ENCODE measurements at places on chromosomes 2 and 18.

GRCh38 chr2:181123798-181124231 is 143.4 kb downstream of the UBE2E3 start:
- peak; percentile 50 for DNase-seq

DNA sequence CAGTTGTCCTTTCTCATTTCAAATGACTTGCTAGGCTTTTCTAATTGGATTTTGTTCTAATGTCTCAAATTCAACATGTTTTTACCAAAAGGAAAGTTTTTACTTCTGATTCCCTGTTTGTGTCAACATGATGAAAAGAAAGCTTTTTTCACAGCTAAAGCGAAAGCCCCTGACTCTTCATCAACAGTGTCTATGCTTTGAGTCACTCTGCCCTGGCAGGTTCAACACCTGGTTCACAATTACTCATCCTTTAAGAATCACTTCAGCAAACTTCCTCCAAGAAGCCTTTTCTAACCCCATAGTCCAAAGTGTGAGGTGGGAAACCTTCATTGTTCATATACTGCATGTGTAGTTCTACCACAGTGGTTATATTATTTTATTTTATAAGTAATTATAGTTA is 7.6 kb upstream of the DSG2 start:
- no peak for DNase-seq

DNA sequence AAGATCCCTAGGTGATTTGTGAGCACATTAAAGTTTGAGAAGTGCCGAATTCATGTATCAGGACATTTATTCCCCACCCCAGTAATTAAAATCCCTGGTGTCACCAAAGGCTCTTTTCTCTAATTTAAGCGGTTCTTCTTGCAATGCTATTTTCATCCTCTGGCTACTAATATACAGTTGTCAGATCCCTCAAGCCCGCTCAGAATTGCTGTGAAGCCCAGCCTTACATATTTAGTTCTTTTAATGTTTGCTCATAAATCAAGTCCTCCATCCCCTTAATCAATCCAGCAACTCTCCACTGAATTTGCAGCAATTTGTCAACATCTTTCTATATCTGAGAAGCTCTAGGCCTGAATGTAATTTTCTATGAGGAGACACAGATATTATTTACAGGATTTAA is 437.9 kb downstream of the PIK3C3 start:
- DNase-seq: no peak

GRCh38 chr2:33129263-33130053 is 182.7 kb downstream of the LTBP1 start:
- DNase-seq: no peak

DNA sequence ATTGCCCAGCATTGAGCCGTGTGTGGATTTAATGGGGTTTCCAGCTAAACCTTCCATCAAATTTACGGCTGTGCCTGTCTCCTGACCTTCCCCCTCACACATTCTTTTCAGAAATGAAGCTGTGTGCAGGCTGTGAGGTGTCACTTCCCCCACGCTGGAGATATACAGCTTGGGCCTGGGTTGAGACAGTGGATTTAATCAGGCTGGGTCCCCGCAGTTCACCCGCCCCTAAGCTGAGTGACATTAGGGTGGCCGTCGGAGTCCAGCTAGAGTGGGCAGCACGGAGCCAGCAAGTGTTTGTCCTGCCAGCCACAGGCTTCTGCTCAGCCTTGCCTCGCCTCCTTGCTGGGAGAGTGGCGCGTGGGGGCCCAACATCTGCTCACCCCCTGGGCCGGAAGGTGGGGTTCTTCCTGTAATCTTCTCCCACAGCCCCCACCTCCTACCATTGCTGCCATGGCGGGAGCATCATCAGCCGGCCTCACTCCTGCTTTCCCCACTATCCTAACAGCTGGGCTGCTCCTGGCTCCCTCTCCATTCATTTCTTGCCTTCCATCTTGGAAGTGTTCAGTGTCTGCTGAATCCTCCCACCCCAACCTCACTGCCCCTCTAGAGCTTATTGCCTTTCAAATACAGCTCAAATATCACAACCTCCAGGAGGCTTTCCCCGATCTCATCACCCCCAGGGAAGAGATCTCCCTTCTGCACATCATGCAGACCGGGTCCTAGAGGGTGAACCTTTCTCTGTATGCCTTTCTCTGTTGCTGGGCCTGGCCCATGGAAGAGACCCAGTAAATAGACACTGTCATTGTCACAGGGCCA is 149.0 kb downstream of the GLI2 start:
- DNase-seq: no peak

DNA sequence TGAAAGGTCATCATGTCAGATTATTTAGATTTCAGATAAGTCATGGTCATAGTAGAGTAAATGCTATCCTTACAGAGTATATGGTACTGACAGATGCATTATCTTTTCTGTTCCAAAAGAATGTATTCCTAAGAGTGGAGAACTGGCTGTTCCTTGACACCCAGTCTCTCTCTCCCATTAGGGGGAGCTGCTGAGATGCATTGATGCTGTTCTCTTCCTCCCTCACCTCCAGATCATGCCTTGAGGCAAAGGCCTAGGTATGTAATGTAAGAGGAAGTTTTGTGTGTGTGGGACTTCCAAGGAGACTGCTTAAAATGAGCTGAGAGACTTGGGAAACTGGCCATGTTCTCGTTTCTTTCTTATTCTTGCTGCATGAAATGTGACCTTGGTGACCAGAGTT is 979.5 kb upstream of the CELF4 start:
- DNase-seq: no peak

DNA sequence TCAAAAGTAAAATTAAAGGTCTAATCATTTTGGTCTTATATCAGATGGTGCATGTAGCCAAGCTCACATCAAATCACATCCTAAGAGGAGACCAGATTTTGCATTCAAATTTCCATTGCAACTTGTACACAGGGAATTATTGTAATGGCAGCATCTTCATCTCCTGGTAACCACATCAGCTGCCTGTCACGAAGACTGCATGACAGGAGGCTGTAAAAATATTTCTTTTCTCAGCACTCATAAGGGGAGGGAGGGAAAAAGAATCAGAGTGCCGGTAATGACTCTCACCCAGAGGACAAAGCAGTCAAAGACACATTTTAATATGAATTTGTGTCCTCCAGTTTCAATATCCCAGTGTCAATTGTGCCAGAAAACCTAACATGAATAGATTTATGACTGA is 216.7 kb downstream of the TMEM163 start:
- DNase-seq: no peak

DNA sequence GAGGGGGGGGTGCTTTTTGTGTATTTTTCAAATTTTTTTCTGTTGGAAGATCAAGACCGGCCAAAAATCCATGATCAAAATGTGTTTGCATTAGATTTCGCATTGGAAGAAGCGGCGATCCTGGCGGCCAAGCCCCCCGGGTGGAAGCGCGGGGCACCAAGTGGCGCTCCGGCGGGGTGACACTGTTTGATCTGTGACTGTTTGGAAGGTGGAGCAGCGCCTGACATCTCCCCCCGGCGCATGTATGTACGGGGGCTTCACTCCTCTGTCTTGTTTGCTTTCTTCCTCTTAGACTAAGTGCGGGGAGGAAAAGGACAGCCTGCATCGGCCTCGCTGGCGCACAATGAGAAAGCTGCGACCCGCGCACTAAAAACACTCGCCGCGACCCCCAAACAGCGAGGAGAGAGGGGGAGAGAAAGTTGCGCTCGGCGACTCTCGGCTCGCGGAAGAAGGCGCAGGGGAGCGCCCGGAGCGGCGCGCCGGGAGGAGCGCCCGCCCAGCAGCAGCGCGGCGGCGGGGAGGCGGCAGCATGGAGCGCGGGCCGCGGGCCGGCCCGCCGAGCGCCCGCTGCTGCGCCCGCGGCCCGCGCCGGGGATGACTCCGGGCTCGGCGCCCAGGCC is 515 bp downstream of the TSHZ1 start:
- no peak for DNase-seq

DNA sequence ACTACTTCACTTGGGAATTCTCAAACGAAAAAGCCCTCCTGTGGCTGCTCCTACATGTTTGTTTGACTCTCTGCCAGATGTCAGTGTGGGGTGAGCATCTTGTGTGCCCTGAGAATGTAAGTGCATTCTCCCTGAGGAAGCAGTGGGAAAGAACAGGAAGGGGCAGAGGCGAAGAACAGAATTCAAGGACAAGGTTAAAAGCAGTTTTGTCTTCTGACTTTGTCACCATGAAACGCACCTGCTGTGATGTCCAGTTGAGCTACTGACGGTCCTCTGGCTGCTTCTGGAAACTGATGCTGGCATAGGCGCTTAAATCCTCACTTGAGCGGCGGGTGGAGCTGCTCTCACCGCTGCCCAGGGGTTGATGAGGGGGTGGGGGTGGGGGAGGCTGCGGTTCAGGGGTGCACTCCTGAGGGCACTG is 4.9 kb downstream of the IRS1 start:
- no peak for DNase-seq

DNA sequence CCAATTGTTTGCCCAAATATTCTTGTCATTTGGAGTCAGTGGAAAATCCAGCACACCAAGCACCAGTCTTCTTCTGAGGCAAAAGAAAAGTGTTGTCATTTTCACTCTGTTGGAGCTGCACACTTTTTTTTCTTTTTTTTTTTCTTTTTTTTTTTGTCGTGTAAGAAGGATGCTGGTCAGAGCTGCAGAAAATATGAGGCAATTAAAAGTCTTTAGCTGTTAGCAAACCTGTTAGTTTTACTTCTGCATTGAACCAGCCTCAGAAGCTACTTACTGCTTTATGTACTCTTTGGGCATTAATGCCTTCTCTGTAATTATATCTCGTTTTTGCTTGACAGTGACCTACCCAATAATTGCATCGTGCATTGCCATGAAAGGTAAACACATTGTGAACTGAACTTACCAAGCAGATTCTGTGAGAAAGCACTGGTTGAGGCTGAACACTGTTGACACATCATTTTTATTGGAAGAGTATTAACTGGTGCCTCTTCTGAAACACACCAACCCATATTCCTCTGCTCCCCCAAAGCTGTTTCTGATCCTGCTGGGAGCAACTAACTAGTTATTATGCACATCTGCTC is 165.4 kb downstream of the CAPN13 start:
- no peak for DNase-seq

DNA sequence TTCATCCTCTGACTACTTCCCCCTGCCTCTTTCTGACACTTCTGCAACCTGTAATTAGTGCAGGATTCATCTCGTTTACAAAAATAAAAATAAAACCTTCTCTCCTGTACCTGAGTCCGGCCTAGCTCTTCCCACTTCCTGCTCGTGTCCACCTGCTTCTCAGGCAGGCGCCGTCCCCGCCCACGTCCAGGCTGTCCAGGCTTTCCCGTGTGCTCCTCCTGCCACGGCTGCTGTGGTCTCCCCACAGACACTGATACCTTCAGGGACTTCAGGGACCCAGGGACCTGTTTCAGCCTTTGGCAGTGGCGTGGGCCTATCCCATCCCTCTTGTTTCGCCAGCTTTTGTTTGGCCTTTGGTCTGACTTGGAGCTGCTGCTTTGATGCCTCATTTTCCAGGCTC is 272.5 kb downstream of the PHLPP1 start:
- DNase-seq: no peak

DNA sequence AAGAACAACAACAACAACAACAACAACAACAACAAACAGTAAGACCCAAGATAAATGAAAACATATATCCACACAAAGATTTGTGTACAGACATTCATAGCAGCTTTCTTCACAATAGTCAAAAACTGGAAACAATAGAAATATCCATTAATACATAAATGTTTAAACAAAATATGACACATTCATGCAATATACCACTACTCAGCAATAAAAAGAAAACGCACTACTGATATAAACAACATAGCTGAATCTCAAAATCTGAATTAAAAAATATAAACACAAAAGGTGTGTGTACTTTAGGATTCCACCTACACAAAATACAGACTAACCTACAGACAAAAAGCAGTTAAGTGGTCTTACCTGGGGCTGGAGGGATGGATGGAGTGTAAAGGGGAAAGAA is 42.1 kb downstream of the DOK1 start:
- DNase-seq: no peak

GRCh38 chr2:97816411-97816810 is 103.0 kb downstream of the ZAP70 start:
- DNase-seq: no peak

DNA sequence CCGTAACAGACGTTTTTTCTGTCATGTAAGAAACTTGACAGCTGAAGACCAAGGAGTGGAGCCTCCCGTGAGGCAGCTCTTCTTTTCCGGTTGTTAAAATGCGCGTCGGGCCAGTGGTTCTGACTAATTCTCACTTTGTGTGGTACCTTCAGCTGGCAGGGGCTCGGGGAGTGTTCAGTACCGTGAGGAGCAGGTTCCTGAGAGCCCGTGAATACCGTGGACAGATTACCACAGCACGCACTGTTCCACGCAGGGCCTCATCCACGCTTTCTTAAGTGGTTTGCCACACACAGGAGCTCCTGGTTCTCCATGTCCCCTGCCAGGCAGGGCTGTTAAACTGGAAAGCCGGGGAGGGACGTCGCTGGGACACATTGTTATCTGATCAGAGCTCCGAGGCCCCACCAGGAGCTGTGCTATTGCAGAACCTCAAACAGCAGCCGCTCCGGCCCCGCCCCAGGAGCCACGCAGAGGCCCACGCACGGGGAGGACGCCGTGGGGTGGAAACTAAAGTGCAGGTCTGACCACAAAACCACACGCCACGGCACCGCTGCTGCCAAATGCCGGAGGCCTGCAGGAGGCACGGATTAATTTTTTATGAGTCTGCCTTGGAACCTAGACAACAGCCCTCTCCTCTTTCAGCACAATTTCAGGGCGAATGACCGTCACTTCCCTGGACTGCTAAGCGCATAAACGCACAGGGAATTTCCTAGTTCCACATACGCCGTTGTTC is 43.3 kb downstream of the NFATC1 start:
- DNase-seq: peak; percentile 28

DNA sequence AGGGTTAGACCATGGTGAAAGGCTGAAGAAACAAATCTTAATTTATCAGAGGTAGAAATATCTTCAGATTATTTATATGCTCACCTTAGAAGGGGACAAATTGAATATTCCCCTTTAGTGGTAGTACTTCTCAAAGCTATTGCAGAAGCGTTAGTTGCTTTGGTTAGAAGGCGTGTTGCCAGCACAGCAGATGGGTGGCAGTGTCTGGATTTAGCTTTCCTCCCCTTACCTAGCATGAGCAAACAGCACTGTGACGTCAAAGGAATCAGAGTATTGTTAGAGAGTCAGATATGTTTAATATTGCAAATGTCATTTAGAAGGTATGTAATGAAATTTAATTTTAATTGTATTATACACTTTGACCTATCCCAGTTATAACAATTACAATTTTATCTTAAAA is 27.2 kb upstream of the GALR1 start:
- no peak for DNase-seq

GRCh38 chr18:31619291-31619690 is 27.6 kb downstream of the TTR start:
- no peak for DNase-seq

DNA sequence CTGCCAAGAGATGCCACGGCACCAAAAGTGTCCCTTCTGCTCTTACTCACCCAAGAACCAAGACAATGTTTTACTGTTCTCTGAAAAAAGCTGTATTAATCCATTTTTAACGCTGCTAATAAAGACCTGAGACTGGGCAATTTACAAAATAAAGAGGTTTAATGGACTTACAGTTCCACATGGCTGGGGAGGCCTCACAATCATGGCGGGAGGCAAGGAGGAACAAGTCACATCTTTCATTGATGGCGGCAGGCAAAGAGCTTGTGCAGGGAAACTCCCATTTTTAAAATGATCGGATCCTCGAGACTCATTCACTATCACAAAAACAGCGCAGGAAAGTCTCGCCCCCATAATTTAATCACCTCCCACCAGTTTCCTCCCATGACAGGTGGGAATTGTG is 1.9 kb upstream of the STAT1 start:
- DNase-seq: no peak

All from T follicular helper cell (primary cell).